Activated CD4-positive, alpha-beta T cell treated with anti-CD3 and anti-CD28 coated beads for 24 hours (primary cell): ENCODE measurements at places on chromosomes 1 and 21.

DNA sequence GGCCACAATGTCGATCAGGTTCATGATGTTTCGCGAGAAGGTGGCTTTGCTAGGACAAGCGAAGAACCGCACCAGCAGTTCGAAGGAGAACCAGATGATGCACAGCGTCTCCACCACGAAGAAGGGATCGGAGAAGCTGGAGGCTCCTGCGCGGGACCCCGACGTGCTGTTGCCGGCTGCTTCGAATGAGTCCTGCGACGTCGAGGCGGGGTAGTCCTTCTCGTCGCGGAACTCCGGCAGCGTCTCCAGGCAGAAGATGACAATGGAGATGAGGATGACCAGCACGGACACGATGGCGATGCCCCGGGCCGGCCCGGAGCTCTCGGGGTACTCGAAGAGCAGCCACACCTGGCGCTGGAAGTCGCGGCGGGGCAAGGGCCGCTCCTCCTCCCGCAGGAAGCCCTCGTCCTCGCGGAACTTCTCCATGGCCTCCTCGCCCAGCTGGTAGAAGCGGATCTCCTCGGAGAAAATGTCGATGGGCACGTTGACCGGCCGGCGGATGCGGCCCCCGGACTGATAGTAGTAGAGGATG lies 869 bp downstream of the KCNA3 start:
- no peak for DNase-seq

GRCh38 chr1:100440075-100440809 lies 87.9 kb downstream of the CDC14A start:
- peak; percentile 42 for DNase-seq

- no peak for DNase-seq
These were observed 40.7 kb downstream of the MAP3K21 start for GRCh38 chr1:233368106-233368788.

- no peak for DNase-seq
These were observed 939.4 kb downstream of the BRINP3 start for GRCh38 chr1:189538271-189538670.
